Transverse colon (tissue), 4 donors: ENCODE measurements at places on chromosomes 7 and 10. TPM values are rescaled to one million over a fixed set of nuclear protein-coding genes. Genes with fewer than 3 reads are reported as not detected.

The IGF2BP3 gene
- 0.64 TPM for total RNA-seq

The MEOX2 gene
- total RNA-seq = 1.6 TPM

The FAM25G gene
- not detected for total RNA-seq

The CALCR gene
- total RNA-seq = not detected

The MBL2 gene
- not detected for total RNA-seq

The ADCY1 gene
- 0.41 TPM for total RNA-seq

The SPDYE5 gene
- not detected for total RNA-seq

The IRF5 gene
- total RNA-seq = 2.2 TPM

The ZDHHC6 gene
- 15.3 TPM for total RNA-seq

The TEX47 gene
- total RNA-seq = not detected

The NUTM2B gene
- 0.79 TPM for total RNA-seq

The PTPN20 gene
- total RNA-seq = 1.6 TPM

The HABP2 gene
- total RNA-seq = not detected

The GHRHR gene
- total RNA-seq = not detected

The GDF2 gene
- total RNA-seq = not detected

The OR2A7 gene
- 50.9 TPM for total RNA-seq
